Thyroid gland (tissue), 4 donors: ENCODE measurements at places on chromosomes 12 and 14. TPM values are rescaled to one million over a fixed set of nuclear protein-coding genes. Genes with fewer than 3 reads are reported as not detected.

The BRI3BP gene
- total RNA-seq: 5.9 TPM

The KRT77 gene
- total RNA-seq: not detected

The TAS2R19 gene
- 11.1 TPM for total RNA-seq

The RASSF8 gene
- total RNA-seq: 32.1 TPM

The B4GALNT3 gene
- total RNA-seq: 6.4 TPM

The ST8SIA1 gene
- total RNA-seq: 5.1 TPM

GRCh38 chr12:132327336-132328171, 1.8 kb downstream of the GALNT9 start:
- DNase-seq: peak; percentile 84
- no peaks in the 10 kb centered on the region for H3K36me3 ChIP-seq
- no peak overlapping the region for H3K27ac ChIP-seq
- no peak overlapping the region for H3K4me3 ChIP-seq
- peaks cover 64% of the 10 kb centered on the region for H3K4me1 ChIP-seq

DNA sequence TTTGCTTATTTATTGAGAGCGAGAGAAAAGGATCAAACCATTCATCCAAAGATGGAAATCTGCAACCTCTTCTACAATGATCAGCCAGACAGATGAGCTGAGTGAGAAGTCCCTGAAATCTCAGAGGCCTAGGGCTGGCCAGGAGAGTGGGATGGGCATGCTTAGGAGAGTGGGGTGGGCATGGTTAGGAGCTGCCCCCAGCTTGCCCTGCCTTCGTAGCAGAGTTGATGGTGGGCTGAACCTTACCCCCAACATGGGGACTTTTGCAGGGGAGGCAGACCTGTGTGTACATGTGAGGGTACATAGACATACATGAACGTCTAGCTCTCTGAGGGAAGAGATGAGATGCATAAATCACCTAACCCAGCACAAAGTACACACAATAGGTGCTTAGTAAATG, 95.7 kb upstream of the ESRRB start:
- H3K27ac ChIP-seq: no peak overlapping the region
- no peaks in the 10 kb centered on the region for H3K36me3 ChIP-seq
- no peaks in the 10 kb centered on the region for H3K4me1 ChIP-seq
- no peaks in the 10 kb centered on the region for H3K27me3 ChIP-seq

- no peaks in the 10 kb centered on the region for H3K36me3 ChIP-seq
- DNase-seq: peak; percentile 54
- peak overlapping the region; percentile 3 for H3K27ac ChIP-seq
Observed at GRCh38 chr14:69519204-69520100, 34.9 kb downstream of the PLEKHD1 start.

DNA sequence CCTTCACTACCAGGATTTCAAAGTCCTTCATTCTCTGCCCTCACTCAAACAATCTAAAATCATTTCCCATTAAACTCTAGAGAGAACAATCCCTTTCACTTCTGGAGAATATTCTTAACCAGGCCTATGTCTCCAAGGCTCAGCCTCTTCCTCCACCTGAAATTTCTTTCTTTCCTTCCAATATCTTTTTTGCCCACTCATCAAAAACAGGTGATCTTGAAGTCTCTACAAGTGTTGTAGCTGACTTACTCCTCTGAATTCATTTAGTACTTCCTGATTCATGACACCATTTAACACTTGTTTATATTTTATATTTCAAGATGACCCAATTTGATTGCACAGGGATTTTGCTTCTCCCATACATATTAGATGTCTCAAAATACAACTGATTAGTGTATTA, 66.7 kb upstream of the PDZRN4 start:
- no peak for DNase-seq
- H3K4me1 ChIP-seq: no peaks in the 10 kb centered on the region
- H3K27me3 ChIP-seq: no peaks in the 10 kb centered on the region
- no peak overlapping the region for H3K4me3 ChIP-seq
- no peaks in the 10 kb centered on the region for H3K36me3 ChIP-seq
- no peak overlapping the region for H3K27ac ChIP-seq

GRCh38 chr12:123164710-123165261, 13.9 kb upstream of the PITPNM2 start:
- H3K27me3 ChIP-seq: no peaks in the 10 kb centered on the region
- no peaks in the 10 kb centered on the region for H3K36me3 ChIP-seq
- no peak overlapping the region for H3K27ac ChIP-seq

DNA sequence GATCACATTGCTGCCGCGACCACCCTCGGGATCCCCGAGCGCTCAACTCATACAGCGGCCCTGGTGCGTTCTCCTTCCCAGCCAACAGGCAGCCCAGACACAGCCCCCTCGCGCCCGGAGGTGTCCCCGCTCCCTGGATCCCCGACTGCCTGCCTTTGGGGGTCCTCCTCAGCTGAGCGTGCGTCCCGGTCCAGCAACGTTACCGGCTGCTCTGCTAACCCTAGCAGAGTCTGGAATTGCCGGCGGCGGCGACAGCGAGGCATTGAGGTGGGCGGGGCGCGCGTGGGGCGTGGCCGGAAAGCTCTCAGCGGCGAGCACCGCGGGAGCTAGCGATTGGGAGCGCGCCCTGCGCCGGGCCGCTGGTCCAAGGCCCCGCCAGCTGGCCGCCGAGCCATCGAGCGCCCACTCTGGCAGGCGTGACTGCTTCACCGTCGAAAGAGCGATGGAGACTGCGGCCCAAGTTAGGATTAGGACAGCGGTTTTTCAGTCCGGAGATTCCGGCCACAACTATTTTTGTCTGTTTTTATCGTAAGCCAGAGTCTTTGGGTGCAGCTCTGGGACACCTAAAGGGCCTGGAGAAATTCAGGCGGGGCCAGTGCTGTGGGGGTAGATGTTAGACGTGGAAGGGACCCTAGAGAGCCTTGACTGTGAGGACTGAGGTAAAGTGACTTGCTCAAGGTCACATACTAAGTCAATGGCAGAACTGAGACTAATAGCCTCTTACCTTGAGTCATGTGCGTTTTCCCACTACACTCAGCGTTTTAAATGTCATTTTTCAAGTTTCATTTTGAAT, at the start of gene HEATR5A:
Gene HEATR5A, minus strand, starts transcription at position 232 of the 793 bp plus-strand sequence. CDS start 17,575 bp downstream, outside the sequence.
- peak; percentile 95 for DNase-seq
- no peak within 1 kb of the TSS for H3K4me3 ChIP-seq
- no peaks in the 10 kb centered on the region for H3K36me3 ChIP-seq
- H3K27me3 ChIP-seq: no peaks in the 10 kb centered on the region

GRCh38 chr12:108641446-108642268, 8.0 kb upstream of the SELPLG start:
- H3K4me1 ChIP-seq: peaks cover 57% of the 10 kb centered on the region
- H3K36me3 ChIP-seq: no peaks in the 10 kb centered on the region
- no peak for DNase-seq
- H3K4me3 ChIP-seq: no peak overlapping the region
- peak overlapping the region; percentile 15 for H3K27ac ChIP-seq
- no peaks in the 10 kb centered on the region for H3K27me3 ChIP-seq

DNA sequence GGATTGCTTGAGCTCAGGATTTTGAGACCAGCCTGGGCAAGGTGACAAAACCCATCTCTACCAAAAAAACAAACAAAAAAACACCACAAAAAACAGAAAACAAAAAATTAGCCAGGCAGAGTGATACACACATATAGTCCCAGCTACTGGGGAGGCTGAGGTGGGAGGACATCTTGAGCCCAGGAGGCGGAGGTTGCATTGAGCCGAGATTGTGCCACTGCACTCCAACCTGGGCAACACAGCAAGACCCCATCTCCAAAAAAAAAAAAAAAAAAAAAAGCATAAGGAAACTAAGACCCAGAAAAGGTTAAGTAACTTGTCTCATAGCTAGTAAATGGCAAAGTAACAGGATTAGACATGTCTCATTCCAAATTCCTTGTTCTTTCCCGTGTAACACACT, 56.3 kb upstream of the PSMA6 start:
- H3K4me1 ChIP-seq: no peaks in the 10 kb centered on the region
- no peaks in the 10 kb centered on the region for H3K27me3 ChIP-seq
- no peaks in the 10 kb centered on the region for H3K36me3 ChIP-seq
- no peak overlapping the region for H3K4me3 ChIP-seq
- no peak overlapping the region for H3K27ac ChIP-seq
- DNase-seq: no peak

DNA sequence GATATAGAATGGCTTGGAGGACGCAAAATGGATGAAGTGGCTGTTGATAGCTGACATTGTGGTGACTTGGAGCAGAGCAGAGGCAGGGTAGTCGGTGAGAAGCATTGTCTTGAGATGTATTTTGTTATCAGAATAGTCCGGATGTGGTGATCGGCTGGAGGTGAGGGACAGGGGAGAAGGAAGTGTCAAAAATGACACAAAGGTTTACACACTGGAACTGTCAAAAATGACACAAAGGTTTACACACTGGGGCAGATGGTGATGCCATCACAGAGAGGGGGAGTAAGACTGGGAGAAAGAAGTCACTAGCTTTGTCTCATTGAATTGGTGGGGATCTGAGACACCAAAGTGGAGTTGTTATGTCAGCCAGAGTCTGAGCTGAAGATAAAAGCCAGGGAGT, 30.1 kb downstream of the CDKL1 start:
- H3K4me1 ChIP-seq: peaks cover 11% of the 10 kb centered on the region
- no peak overlapping the region for H3K4me3 ChIP-seq
- no peaks in the 10 kb centered on the region for H3K27me3 ChIP-seq
- DNase-seq: no peak
- no peaks in the 10 kb centered on the region for H3K36me3 ChIP-seq

DNA sequence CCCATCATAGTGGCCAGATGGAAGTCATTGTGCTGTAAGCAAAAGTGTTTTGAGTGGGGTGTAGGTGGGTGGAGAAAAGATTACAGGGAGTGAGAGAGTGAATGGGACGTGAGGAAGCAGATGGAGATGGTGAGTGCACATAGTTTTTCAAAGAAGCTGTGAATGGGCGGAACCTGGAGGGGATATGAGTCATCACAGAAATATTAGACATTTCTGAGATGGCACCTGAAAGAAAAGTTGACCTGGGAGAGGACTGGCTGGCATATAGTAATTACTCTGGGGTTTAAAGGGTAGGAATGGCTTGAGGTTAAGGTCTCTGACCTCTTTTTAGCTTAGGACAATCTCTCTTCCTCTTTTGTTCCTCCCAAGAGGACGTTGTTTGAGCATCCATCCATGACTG, 50.5 kb downstream of the ANO4 start:
- H3K4me3 ChIP-seq: no peak overlapping the region
- no peaks in the 10 kb centered on the region for H3K36me3 ChIP-seq
- H3K27ac ChIP-seq: no peak overlapping the region
- no peak for DNase-seq
- H3K4me1 ChIP-seq: no peaks in the 10 kb centered on the region
